ENCODE measurements at places on chromosomes 1 and 21.

GRCh38 chr21:44780767-44781459 is 20.7 kb downstream of the UBE2G2 start:
- no peak for DNase-seq

- peak; percentile 37 for DNase-seq
Observed at GRCh38 chr1:73860421-73860950, 337.5 kb downstream of the LRRIQ3 start.

GRCh38 chr1:22849770-22850169 is 122.9 kb downstream of the LACTBL1 start:
- no peak for DNase-seq

DNA sequence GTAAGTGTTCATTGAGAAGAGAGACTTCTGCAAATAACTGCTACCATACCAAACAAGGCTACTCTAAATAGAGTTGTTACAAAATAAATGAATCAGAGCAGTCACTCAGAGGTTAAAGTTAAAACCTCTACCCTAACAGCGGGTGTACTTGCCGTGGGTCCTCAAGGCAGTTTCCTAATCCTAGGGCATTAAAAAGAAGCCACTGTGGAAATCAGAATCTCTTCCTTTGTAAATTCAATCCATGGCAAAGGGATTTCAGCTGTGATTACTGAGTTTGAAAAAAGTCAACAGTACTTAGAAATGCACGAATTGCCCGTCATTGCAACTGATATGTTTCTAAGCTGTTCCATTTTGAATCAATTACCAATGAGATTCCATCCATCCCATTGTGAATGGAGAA is 13.5 kb downstream of the TBX15 start:
- DNase-seq: no peak

- DNase-seq: no peak
Observed at GRCh38 chr1:175530622-175531375, 212.6 kb downstream of the TNR start.

DNA sequence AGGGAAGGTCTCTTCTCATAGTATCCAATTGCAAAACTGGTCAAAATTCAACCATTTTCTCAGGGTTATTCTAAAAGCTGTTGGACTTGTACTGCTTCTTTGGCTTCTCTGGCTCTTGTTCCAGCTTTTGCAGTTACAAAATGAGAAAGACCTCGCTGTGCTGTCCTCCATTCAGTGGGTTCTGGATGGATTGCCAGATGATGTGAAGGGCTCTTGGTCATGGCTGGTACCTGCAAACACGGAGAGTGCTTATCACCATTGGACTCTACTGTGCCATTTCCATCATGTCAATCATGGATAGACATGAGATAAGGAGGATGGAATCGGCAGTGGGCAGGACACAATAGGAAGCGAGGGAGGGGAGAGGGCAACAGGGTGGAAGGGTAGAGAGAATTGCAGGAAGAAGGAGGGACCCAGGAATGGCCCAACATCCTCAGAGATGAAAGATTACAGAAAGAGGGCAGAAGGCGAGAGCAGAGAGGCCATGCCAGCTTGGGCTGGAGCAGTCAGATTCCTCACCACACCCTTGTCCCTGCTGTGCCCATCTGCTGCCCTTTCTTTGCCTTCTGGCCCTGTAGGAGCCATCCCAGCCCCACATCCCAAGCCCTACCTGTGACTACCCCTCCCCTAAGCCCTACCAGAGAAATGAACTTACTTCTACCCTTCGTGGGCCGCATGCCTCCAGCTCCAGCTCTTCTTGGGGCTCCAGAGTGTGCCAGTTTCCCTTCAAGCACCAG is 70.3 kb downstream of the HIVEP3 start:
- no peak for DNase-seq

DNA sequence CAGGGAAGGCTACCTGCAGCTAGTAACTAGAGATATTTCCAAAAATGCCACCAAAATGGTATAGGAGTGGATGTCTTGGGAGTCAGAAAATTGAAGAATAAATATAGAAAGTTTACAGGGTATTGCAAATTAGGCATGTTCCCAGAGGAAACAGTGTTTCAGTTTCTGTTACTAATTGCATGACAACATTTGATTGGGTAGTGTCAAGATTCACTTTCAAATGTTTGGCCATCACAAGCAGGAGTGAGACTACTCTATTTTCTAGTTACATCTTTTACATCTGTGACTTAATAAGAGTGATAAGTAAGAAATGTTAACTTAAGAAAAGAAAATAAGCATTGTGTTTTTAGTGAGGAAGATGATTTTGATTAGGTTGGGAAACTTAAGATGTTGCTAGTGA is 30.2 kb downstream of the AMY1C start:
- no peak for DNase-seq

DNA sequence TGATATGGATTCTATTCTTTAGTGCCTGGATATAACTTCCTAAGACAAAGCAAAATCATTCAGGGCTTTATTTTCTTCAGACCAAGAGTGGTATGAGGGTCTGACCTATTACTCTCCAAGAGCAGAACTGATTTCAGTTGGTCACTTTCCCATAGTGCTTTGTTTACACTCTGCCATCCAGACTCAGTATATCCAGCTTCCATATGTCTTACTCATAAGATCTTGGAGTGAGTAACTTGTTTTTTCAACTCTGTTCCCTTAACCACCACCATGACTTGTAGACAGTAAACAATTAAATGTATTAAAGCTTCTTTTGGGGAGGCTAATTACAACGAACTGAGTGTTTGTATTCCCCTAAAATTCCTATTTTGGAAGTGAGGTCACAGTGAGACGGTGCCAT is 83.4 kb downstream of the USP24 start:
- no peak for DNase-seq

GRCh38 chr1:105172788-105173187 is 1423.1 kb downstream of the AMY1C start:
- no peak for DNase-seq

- no peak for DNase-seq
Observed at GRCh38 chr1:47841356-47841755, 155.8 kb downstream of the TRABD2B start.

GRCh38 chr1:107477233-107477632 is 336.4 kb downstream of the NTNG1 start:
- DNase-seq: no peak

DNA sequence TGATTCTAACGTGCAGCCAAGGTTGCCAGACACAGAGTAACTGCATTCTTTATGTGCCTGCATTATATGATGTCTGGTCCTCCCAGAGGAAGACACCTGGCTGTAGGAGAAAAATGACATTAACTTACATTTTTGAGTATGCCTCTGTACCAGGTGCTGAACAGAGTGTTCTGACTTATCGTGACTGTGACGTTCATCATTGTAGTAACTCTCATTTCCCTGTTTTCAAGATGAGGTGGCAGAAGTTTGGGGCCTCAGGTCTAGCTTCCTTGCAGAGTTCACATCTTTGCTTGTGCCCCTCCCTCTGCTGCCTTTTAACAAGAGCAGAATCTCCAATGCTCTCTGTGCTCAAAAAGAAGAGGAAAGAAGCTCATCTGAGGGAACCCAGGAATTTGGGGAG is 488.0 kb downstream of the AJAP1 start:
- DNase-seq: no peak

GRCh38 chr1:194950584-194950983 is 1657.7 kb downstream of the KCNT2 start:
- no peak for DNase-seq

- DNase-seq: peak; percentile 17
Observed at GRCh38 chr1:81512252-81513003, 288.3 kb upstream of the ADGRL2 start.

- no peak for DNase-seq
Observed at GRCh38 chr1:145786271-145786670, 37.6 kb downstream of the RNF115 start.

- no peak for DNase-seq
Observed at GRCh38 chr1:24297187-24297851, 21.8 kb upstream of the GRHL3 start.

GRCh38 chr1:31510853-31511789 is 65.2 kb upstream of the TINAGL1 start:
- DNase-seq: no peak

- no peak for DNase-seq
Observed at GRCh38 chr1:67761091-67761490, 72.2 kb downstream of the GNG12 start.

- DNase-seq: no peak
Observed at GRCh38 chr1:165632152-165632469, 1.1 kb downstream of the MGST3 start.

DNA sequence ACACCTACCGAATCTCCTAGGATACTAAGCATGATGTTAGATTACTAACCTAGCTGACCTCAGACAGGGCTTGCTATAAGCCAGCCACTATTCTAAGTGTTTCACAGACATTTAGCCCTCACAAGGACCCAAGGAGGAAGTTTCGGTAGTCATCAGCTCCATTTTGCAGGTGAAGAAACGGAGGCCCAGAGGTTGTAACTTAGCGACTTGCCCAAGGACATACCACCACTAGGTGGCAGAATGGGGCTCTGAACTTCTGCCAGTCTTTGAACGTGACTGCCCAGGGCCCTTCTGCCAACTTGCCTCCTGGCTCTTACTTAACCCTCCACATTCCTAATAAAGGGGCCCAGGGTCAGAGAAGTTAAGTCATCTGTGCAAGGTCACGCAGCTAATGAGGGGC is 283.5 kb downstream of the C1orf94 start:
- peak; percentile 37 for DNase-seq

DNA sequence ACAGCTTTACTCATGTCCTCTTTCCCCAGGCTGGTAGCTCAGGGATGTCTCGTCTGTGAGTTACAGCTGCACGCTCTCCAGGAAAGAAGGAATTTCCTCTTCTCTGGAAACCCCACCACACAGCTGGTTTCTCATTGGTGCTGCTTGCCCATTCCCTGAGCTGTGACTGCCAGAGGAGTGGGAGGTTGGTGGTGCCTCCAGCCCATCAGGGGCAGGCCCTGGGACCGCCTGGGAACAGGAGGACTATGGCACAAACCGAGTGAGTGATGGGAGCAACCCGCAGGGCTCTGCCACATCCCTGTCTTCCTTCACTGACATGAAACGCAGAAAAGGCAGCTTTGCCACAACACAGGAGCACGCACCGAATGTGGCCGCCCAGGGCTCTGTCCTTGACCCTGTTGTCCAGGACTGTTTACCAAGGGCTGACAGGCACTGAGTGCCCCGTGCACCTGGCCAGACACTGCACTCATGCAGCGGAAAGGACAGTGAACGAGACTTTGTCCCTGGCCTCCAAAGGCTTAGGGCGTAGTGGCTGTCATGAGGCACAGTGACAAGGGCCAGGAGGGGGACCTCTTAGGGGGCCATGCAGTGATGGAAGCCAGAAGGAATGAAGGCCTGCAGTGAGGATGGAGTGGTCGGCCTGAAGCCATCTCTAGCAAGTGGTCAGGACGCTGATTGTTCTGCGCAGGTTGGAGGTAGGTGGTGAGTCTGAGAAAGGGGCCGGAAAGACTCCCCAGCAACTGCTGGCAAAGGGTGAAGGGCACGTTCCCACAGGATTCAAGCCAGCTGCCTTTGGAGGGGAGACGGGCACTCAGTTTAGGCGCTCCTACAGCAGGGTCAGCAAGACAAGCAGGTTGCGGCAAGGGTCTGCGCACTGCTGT is 1.7 kb upstream of the CCNL2 start:
- DNase-seq: no peak

- no peak for DNase-seq
Observed at GRCh38 chr1:58325866-58326265, 220.7 kb downstream of the OMA1 start.

GRCh38 chr1:36816348-36816747 is 218.0 kb downstream of the GRIK3 start:
- no peak for DNase-seq

- DNase-seq: no peak
Observed at GRCh38 chr1:119873135-119874015, 22.9 kb downstream of the ADAM30 start.

- no peak for DNase-seq
Observed at GRCh38 chr1:67194209-67194863, 28.1 kb downstream of the IL23R start.

GRCh38 chr1:161200421-161200991 is 1.7 kb upstream of the ADAMTS4 start:
- DNase-seq: no peak

DNA sequence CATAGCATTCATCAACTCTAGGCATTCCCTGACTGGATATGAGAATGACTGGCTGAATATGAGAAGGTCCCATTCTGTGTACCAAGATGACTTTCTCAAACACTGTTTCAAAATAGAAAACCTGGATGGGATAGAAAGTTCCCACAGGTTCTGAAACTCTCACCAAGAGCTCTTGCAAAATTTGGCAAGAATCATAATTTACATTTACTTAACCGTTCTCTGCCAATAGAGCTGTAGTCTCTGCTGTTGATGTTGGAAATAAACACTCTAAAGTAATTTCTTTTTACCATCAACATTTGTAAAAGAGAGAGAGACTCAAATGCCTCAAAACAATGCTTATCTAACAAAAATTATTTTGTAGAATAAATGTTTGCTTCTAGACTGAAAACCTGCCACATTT is 221.1 kb downstream of the LMO4 start:
- DNase-seq: no peak

GRCh38 chr21:44354001-44354405 is 582 bp downstream of the TRPM2 start:
- DNase-seq: no peak

DNA sequence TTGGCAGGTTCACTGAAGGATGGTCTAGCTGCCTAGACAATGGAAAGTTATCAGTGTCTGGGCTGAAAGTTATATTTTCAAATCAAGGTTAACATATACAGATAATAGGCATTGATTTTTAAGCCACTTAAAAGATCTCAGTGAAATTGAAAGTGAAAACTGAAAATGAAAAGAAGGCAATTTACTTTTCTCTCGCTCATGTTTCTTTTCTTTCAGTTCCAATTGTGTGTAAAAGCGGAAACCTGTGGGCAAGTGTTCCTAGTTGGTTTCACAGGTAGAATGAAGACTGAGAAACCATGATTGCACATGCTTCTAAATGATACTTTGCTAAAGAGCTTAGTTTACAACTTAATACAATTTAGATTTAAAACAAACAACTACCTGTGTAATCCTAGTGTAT is 383.7 kb downstream of the ZP4 start:
- DNase-seq: no peak

- no peak for DNase-seq
Observed at GRCh38 chr21:31195334-31196015, 148.6 kb downstream of the TIAM1 start.

- no peak for DNase-seq
Observed at GRCh38 chr1:42940851-42941639, 17.6 kb downstream of the SLC2A1 start.

DNA sequence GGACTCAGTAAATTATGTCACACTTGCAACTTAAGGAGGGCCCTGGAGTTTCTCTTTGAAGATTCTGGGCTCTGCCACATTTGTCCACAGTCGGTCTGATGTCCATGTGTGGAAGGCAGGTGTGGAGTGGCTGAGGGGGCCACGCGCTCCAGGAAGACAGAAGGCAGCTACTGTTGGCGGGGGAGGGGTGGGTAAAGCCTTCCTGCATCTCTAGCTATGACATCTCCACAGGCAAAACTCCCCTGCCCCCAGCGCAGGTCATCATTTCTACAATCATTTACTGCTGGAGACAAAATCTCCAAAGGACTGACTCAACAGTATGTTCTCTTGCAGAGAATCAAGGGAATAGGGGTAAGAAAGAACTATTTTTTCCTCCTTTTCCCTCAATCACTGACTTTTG is 11.4 kb upstream of the TSPEAR start:
- no peak for DNase-seq

GRCh38 chr1:160797861-160798273 is 1.9 kb downstream of the LY9 start:
- DNase-seq: no peak

- DNase-seq: no peak
Observed at GRCh38 chr1:221162352-221162751, 283.1 kb downstream of the HLX start.
